ENCODE measurements at places on chromosomes 13 and 19.

- no peak for DNase-seq
Measured at GRCh38 chr19:49309087-49309486, 15.9 kb downstream of the SLC6A16 start.

GRCh38 chr13:110346661-110347067 is 39.6 kb downstream of the COL4A2 start:
- DNase-seq = peak; percentile 57

- no peak for DNase-seq
Measured at GRCh38 chr13:45950386-45951000, 98.9 kb upstream of the SIAH3 start.

DNA sequence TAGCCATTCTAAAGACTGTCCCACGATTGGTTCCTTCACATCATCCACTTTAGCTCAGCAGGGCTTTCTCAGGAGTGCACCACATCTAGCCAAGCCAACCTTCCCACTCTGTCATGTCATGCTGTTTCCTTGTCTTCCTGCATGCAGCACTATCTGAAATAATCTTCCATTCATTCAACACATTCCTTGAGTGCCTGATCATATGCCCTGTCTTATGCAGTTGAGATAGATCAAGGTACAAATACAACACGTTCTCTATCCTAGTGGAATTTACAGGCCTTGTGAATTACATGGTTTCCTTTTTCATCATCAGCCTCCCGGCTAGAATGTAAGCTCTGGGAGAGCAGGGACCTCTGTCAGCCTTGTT is 6.8 kb upstream of the MRPS31 start:
- DNase-seq = peak; percentile 9

DNA sequence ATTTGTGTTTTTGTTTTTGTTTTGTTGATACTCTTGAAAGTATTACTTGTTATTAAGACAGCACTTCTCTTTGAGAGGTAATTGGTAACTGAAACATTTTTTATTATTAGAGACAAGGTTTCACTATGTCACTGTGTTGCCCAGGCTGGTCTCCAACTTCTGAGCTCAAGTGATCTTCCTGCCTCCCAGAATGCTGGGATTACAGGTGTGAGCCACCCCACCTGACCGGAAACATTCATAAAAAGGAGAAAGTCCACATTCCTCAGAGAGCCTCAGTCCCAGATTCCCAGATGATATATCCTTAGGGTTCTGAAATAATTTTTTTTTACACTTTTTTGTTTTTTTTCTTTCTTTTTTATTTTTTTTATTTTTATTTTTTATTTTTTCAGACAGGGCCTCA is 2.7 kb downstream of the CARM1 start:
- no peak for DNase-seq

DNA sequence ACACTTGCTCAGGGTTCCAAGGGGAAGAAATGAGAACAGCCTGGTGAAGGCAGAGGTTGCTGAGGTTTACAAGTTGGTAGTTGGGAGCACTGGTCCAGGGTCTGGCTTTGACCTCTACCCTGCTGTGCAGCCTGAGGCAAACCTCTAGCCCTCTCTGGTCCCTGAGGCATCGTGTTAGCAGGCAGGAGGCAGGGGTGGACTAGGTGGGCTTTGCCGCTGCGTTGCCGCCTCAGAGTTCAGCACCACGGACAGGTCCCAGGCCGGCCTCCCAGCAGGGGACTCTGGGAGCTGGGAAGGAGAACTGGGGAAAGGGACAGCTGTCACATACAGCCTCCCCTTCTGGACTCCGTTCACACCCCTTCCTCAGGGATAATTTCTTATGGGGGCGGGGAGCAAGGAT is 3.1 kb downstream of the NCAN start:
- peak; percentile 41 for DNase-seq

GRCh38 chr19:18424122-18424889 is 5.1 kb downstream of the SSBP4 start:
- no peak for DNase-seq

DNA sequence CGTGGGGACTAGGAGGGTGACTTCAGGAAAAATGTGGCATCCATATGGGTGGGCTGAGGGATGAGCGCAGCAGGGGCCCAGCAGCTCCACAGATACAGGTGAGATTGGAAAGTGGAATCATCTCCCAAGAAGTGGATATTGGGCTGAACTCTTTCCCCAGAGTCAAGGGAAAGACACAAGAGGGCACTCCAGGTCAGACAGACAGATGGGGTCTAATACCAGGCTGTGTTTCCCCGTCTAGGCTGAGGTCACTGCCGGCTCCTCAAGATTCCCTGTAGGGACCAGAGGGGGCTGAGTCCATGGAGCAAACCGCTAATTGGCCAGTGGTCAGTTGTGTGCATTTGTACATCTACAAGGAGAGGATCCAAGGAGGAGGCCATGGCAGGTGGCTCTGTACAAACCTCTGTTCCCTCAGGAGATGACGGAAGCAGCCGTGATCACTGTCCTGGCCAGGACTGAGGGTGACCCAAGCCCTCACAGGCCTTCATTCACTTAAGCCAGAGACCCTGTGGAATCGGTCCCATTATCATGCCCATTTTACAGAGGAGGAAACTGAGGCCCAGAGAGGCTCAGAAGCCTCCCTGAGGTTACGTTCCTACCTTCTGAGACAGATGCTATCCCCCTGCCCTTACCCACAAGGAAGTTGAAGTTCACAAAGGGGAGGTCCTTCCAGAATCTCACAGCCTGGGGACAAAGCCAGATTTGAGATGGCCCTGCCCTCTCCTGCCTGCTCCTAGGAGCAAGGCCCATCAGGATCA is 14.9 kb upstream of the IGLON5 start:
- DNase-seq = peak; percentile 14

GRCh38 chr13:113669755-113670341 is 2.8 kb downstream of the GRK1 start:
- DNase-seq = no peak

- peak; percentile 33 for DNase-seq
Measured at GRCh38 chr13:39531646-39532045, 71.3 kb downstream of the LHFPL6 start.

DNA sequence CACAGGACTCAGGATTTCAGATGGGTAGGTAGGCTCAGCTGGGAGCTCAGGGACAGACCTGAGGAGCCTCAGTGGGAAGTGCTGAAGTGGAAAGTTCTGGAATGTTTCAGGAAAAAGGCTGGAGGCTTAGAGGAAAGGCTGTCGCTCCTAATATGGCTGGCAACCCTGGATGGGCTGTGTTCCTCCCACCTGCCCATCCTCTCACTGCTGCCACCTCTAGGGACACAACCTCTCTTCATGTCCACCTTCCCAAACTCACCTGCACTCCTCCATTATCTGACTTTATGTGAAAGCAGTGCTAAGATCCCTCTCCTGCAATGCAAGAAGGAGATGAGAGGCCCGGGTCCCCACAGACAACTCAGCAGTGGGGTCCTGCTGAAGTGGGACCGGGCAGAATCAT is 5.8 kb upstream of the CEACAM21 start:
- DNase-seq = no peak

- DNase-seq = no peak
Measured at GRCh38 chr19:56125806-56126590, 4.9 kb upstream of the ZNF787 start.

DNA sequence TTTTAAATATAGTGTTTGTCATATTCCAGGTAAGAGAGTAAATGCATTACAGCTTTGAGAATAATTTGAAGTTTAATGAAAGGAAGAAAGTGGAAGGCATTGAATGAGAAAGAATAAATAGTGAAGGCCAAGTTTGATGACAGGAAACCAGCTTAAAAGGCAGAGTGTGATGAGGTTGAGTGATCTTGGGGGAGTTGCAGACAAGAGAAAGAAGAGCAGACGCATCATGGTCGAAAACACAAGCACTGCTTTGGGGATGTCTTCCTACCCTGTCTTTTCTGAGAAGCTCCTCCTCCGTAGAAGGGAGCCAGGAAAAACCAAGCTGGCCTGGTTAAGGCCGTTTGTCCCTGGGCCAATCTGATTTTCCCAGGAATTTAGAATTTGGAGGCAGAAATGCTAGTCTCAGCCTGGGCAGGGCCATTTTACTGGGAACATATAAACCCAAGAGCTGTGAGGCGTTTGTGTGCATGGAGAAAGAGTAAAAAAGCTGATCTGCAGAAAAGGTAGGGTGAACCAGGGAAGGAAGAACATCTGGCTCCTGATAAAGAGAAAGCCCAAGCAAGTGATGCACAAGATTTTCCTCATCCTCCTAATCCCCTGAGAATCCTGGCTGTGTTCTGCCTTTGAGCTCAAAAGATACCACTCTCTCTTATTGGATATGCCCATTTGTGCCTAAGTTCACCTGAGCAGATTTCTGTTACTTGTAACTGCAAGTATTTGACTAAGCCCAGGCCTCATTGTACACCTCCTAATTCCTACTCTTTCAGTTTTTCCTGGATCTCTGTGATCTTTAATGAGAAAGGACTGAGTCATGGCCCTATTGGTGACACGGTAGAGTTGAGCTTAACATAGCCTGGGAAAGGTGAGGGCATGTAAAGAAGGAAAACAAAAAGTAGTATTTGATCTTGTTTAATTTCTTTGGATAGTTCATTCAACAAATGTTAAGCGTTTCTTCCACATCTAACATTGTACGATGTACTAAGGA is 80.0 kb downstream of the WDFY2 start:
- DNase-seq = peak; percentile 34

- DNase-seq = no peak
Measured at GRCh38 chr13:99859178-99860177, 112.1 kb downstream of the ZIC5 start.

- DNase-seq = no peak
Measured at GRCh38 chr19:2952953-2953481, 8.2 kb upstream of the ZNF77 start.

GRCh38 chr13:100529666-100530377 is 58.8 kb downstream of the GGACT start:
- DNase-seq = no peak

GRCh38 chr13:76692346-76692745 is 193.9 kb downstream of the KCTD12 start:
- DNase-seq = peak; percentile 31

- no peak for DNase-seq
Measured at GRCh38 chr13:108677806-108678205, 48.4 kb downstream of the MYO16 start.

GRCh38 chr13:28297341-28297740 is 159.0 kb downstream of the PAN3 start:
- no peak for DNase-seq

GRCh38 chr13:75055296-75055695 is 426.7 kb downstream of the TBC1D4 start:
- no peak for DNase-seq

DNA sequence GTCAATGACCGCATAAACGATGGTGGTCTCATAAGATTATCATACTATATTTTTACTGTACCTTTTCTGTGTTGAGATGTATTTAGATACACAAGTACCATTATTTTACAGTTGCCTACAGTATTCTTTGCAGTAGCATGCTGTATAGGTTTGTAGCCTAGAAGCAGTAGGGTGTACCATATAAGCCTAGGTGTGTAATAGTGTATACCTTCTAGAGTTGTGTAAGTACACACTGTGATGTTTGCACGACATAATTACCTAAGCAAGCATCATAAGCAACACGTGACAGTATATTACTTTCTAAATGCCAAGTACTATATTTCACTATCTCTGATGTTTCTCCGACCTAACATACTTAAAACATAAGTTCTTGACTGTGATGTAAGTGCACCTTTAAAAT is 2.7 kb downstream of the LPAR6 start:
- DNase-seq = no peak

- no peak for DNase-seq
Measured at GRCh38 chr19:53471916-53472315, 4.4 kb downstream of the ZNF813 start.

GRCh38 chr13:20404488-20405222 is 121.0 kb downstream of the CRYL1 start:
- DNase-seq = no peak

DNA sequence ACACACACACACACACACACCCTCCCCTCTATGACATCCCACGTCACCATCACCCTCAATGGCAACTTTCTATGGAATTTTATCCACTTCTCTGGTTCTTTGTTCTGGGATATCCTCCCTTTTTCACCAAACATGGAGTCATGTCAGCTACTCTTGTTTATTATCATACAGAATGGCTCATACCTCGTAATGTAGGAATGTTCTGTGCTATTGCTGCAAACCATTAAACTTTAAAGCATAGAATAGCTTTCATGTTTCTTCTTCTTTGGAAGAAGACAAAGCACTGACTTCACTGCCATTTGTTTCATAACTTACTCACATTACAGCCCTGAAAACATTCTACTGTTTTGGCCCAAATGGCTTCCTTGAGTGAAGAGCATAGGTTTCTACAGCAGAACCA is 163.4 kb downstream of the FOXO1 start:
- no peak for DNase-seq
